Endothelial cell (in vitro differentiated cells): ENCODE measurements at places on chromosomes 1 and 21. TPM values are rescaled to one million over a fixed set of nuclear protein-coding genes. Genes with fewer than 3 reads are reported as not detected.

SH2D2A gene
- total RNA-seq = not detected

DDAH1 gene
- total RNA-seq = 10.8 TPM

LAMB3 gene
- 0.21 TPM for total RNA-seq

PRELP gene
- total RNA-seq = 0.13 TPM

UBXN10 gene
- total RNA-seq = 0.13 TPM

KIF14 gene
- total RNA-seq = 3.8 TPM

E2F2 gene
- 0.69 TPM for total RNA-seq

DNA sequence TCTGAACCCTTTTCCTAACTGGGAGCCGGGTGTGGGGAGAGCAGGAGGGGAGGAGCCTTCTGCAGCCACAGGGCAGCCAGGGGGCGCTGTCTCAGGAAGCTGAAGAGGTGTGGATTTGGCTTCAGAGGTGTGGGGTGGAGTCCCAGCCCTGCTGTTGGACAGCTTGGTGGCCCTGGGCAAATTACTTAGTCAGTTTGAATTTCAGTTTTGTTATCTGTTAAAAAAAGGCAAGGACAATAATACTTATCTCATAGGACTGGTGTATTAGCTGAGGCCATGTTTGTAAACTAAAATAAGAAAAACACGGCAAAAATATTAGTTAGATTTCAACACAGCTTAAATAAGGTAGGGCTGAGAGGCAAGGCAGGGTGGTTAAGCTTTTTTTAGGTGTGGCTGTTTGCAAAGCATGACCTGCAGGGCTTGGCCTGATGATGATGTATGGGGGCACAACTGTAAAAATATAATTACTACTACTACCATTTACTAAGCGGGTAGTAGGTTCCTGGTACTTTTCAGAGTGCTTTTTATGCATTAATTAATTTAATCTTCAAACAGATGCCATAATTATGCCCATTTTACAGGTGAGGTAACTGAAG is 111.8 kb downstream of the PLXNA2 start:
- DNase-seq = peak; percentile 90

GRCh38 chr1:242005866-242006535 is 7.1 kb upstream of the MAP1LC3C start:
- no peak for DNase-seq

DNA sequence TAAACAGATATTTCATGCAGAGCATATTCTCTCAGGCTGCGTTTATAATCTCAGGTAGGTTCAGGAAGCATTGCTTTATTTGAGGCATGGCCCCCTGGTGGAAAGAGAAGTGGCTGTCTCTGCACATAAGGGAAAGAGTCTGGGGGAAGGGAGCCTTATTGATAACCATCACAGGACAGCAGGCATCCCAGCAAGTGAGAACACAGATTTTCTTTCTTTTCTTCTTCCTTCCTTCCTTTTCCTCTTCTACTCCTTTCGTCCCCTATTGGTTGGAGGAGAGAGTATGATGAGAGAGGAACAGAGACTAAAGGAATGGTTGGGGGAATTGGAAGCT is 21.9 kb downstream of the TSNAX start:
- peak; percentile 40 for DNase-seq

DNA sequence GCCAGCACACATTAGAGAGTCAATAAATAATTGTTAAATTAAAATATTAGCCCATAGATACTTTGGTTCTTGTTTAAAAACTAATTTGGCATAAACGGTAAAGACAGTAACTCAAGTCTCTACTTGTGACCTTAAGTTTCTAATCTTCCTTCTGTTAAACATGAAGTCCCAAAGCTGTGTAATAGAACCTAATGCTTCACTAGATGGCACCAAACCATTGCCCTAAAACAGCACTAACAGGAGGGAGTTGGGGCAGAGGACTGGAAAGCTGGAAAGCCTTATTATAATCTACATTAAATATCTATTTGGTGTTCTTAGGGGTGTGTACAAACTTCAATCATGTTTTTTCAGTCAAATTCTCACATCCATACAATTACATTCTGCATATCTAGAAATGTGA is 176.7 kb downstream of the OLFM3 start:
- peak; percentile 17 for DNase-seq

DNA sequence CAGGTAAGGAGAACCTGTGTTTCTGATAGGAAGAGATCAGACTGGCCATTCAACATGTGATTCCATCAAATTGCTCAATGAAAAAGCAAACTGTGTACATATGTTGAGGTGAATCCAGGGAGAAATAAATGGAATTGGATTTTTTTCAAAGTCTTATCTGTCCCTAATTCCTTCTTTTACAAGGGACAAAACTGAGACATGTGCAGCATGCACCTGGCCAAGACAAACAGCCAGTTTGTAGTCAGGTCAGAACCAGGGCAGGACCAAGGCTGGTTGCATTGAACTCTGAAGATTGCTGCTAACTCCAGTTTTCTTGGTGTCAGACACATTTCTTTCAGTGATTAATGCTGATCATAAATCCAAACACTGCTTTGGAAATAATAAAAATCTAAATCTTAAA is 69.6 kb upstream of the CCDC190 start:
- DNase-seq = no peak

DNA sequence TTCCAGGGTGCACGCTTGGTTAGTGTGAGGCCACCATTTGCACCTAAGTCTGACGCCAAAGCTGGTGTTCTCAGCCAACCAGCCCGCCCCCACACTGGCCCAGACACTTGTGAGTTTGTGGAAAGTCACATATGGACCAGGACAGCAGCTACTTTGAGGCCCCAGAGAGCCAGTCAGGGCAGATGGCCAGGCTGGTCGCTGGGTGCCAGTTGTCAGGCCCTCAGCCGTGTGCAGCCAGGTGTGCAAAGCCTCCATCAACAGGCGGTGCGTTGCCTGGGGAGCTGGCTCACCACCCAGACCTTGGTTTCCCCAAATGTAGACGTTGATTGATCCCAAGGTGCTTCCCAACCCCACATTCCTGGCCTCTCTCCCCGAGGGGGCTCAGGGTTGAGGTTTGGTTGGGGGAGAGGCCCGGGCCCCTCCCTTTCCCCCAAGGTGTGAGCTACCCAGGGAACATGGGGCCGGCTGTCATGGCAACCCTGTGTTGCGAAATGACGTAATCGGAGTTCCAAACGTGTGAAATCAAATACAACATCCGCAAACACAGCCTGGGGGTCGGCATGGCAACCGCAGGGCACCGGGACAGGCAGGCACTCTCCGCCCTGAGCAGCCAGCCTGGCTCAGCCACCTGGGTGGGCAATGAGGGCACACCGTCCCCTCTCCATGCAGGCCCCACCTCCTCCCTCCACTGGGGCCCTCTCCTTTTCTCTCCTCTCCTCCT is 42.2 kb upstream of the WNT4 start:
- peak; percentile 45 for DNase-seq

DNA sequence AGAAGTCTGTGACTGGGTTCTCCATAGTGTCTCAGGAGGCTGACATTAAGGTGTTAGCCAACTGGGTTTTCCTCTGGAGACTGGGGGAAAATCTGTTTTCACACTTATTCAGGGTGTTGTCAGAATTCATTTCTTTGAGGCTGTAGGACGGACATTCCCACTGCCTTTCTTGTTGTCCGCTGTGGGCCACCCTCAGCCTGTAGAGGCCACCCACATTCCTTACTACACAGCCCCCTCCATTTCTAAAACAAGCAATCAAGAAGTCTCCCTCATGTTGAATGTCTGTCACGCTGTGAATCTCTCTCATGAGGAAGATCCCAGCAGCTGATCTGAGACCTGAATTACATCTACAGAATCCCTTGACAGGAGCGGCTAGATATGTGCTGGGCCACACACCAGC is 295.5 kb upstream of the RUNX1 start:
- DNase-seq = no peak

DNA sequence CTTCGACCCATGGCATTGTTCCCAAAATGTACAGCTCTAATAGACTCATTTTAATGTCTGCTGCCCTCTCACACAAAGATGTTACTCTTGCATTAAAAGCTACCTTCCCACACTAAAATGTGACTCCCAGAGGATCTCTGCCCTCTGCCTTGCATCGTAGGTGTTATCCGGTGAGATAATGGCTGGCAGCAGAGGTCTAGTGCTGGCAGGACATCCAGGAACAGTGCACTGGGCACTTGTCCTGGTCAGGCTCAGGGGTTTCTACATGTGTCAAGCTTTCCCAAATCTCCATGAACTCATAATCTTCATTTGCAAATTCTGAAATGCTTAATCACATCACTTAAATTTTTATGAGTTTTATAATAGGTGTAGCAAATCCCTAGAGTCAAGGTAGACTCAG is 310.6 kb downstream of the LRRIQ3 start:
- no peak for DNase-seq

GRCh38 chr1:50531601-50532000 is 108.4 kb upstream of the DMRTA2 start:
- DNase-seq = no peak

GRCh38 chr1:41440321-41441085 is 44.0 kb downstream of the EDN2 start:
- no peak for DNase-seq

DNA sequence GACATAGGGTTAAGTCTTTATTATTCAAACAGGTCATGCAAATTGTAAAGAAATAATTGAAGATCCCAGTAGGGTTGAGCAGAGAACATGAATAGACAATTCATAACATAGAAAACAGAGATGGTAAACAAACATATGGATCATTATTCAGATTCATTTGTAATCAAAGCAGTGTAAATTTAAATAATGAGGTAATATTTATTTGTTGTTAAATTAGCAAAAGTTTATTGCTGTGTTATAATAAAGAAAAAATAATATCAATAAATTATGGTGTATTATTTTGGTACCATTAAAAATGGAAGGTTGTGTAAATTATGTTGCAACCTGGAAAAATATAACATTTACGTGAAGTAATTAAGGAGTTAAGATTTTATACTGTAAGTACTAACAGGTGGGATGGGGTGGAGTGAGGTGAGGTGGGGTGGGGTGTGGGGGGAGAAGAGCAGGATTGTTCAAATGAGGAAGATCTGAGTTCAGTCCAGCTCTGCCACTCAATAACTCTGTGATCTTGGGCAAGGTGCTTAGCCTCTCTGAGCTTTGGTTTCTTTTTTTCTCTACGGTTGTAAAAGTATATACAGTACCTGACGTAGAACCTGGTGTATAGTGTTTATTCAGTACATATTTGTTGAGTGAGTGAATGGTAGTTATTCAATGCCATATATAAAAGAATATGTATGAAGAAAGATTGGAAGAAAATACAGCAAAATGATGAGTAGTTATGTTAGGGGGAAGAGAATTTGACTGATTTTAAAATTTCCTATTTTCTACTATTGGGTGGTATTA is 140.3 kb upstream of the KIF26B start:
- no peak for DNase-seq

GRCh38 chr1:185338719-185339622 is 21.9 kb upstream of the IVNS1ABP start:
- DNase-seq = no peak

DNA sequence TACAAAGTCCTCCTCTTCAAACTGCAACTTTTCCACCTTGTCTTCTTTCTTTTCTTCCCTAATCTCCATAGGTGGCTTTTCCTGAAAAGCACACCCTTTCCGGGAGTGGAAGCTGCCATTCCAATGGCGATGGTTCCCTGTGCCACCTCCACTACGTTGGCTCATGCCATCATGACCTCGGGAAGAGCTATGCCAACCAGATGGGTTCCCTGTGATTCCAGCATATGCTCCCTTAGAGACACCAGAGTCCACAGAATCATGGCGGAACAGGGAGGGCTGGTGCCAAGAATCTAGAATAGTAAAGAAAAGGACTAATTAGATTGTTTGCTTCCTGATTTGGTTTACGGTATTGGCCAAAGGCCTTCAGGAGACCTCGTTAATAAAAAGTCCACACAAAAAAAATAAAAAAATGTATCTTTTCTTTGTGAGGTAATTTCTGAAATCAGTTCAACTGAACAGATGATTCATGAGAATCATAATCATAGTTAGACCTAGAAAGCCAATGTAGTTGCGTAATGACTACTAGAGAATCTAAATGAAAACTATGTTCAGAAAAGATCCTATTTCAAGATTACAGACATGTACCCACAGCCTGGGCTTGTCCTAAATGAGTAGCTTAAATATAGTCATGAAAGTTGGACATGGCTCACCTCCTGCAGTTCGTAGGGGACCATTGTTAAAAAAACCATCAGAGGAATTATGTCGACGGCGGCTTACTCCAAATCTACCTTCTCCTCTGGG is 30.9 kb upstream of the CCDC17 start:
- DNase-seq = no peak

DNA sequence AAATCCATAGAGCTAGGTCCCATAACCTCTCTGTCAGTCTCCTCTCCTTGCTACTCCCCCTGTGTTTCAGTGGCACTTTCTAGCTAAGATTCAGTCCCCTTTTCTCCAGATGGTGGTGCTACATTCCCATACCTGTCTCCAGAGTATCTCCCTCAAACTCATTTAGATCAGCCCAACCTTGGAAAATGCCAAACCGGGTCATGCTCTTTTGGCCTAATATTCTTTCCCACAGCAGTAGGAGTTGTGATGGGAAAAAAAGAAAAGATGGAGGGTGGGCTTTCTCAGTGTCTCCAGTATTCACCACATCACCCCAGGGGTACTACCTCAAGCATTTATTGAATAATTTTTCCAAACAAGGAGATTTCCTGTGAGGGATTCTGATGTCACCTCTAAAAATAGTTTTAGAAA is 3.2 kb upstream of the RXFP4 start:
- peak; percentile 50 for DNase-seq

- DNase-seq = no peak
Measured at GRCh38 chr1:151988405-151988923, 5.2 kb downstream of the S100A10 start.

DNA sequence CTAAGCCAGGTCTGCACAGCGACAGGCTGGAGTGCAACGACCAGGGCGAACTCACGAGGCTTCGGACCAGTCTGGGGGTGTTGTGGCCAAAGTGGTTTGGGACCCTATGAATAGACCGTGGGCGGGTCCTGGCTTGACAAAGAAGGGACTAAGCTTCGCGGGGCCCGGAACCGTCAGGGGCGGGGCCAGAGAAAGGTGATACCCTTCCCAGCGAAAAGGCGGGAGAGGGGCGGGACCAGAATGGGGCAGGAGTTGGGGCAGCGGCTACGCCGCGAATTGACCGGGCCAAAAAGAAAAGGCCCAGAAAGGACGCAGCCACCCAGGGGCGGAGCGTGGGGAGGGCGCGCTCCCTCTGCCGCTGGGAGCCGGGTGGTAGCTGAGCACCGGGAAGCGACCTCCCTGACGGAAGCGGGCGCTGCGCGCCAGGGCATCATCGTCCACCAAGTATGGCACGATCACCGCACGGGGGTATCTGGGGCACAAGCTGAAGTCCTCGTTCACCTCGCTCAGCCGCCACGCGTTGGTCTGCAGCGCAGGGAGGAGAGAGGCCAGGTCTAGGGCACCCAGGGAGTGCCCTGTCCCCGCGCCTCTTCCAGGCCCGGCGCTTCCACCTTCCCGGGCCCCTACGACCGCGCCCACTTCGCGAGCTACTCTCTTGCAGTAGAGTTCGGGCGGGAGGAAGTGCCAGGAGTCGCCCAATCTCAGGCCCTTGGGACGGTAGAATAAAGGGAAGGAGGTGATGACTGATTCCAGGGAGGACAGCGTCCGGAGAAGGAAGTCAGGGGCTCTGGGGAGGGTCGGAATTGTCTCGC is 6.7 kb upstream of the FAM167B start:
- peak; percentile 45 for DNase-seq

- no peak for DNase-seq
Measured at GRCh38 chr1:78760858-78761257, 111.2 kb downstream of the IFI44 start.

- DNase-seq = no peak
Measured at GRCh38 chr1:3468236-3469103, 14.0 kb downstream of the ARHGEF16 start.
